Dorsolateral prefrontal cortex (tissue), 122 donors: ENCODE measurements at places on chromosomes 5 and 9.

DNA sequence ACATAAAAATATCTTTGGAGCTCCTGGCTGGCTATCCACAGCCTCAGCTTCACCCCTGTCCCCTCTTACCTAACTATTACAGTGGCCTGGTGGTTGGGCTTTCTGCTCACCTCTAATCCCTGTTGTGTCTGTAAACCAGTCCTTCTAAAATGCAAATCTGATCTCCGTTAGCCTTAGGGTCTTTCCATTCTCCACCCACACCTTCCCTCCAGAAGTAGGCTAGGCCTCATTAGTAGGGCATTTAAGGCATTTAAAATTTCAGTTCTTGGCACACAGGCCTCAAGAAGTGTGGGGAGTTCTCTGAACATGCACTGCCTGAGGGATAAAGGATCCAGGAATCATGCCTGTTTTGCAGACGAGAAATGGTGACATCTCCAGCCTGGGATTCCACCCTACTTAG, 26.4 kb upstream of the STC2 start:
- DNase-seq = no peak

- DNase-seq = no peak
These were observed 50.4 kb upstream of the FAM170A start for GRCh38 chr5:119578937-119579336.

GRCh38 chr5:19462019-19462418, 526.0 kb downstream of the CDH18 start:
- no peak for DNase-seq

DNA sequence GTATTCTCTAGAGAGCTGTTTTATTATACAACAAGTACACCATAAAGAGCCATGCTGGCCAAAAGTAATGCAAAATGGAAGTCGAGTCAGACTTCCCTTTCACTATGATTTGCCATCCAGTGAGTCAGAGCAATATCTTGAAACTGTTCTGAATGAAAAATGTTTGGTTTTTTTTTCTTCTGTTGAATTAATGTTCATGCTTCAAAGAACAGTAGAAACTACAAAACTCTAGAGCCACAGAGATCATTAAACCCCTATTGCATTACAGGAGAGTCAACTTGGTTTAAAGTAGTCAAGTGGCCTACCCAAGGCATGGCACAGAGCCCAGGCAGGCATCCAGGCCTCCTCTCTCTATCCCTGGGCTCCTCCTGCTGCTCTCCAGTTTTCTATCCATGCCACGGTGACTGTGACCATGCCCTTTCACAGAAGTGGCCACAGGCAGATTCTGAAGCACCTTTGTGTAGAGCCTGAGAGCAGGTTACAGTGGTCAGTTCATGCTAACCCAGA, 358.9 kb downstream of the DEPDC1B start:
- DNase-seq = no peak

DNA sequence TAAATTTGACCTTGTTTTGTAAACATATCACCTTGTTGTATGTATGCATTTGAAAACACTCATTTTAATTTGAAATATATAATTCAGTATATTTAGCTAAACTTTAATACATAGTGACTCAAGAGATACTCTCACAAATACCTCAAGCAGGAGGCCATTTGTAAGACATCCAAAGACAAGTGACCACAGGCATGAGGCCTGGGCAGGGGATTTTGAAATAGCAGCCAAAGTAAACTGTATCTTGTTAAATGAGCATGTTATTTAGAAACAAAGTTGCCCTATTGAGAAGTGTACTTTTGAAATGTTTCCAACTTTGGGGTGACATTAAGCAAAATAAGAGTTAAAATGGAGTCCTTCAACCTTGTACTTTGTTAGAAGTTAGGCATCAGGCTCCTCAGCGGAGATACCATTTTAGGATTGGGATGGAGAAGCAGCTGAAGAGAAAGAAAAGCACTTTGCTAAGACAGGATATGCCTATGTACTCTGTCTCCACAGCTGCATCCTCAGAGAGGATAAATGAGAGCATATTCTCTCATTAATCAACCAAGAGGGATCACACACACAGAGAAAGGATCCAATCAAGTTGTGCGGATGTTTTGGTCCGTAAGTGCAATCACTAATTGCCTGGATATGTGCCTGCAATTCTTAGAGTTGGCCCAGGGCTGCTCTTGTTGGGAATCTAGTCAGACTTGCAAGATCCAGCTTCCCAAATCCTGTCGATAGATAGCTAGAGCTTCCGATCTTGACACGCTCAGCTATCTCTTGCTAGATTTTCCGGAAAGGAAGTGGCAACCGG, 157.5 kb upstream of the HAPLN1 start:
- DNase-seq = no peak

GRCh38 chr5:40385544-40385943, 294.2 kb upstream of the PTGER4 start:
- no peak for DNase-seq

GRCh38 chr5:10853154-10853553, 92.1 kb upstream of the DAP start:
- no peak for DNase-seq

- DNase-seq = no peak
These were observed 4.0 kb downstream of the GADD45G start for GRCh38 chr9:89608641-89609335.

GRCh38 chr5:32320576-32320975, 7.8 kb upstream of the MTMR12 start:
- no peak for DNase-seq

DNA sequence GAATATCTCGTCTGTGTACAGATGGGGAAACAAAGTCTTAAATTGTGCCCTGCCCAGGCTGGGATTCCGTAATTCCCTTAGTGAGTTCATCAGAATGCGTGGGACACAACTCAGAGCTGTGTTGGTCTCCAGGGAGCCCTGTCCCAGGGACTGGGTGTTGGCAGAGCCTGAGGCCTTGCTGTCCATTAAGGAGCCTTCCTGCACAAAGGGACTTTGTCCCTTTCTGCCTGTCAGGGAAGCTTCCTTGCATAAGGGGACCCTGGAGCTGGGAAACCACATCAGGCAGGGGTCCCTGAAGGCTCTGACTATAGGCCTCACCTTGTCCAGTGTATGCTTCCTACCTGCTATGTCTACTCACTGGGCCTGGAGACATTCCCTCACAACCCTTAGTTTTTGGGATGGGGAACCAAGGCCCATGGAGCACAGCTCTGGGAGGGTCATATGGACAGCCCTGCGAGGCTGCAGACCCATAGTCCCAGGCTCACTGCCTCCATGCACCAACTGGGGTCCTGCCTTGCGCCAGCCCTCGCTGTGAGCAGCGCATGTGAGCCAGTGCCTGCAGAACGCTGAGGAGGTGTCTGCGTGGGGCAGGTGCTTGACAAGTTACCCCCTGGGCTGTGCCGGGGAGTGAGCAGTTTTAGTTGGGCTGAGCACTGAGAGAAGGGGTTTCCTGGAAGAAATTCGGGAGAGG, 1.6 kb downstream of the CARD19 start:
- peak; percentile 49 for DNase-seq

- DNase-seq = no peak
These were observed 153.5 kb downstream of the RAPGEF6 start for GRCh38 chr5:131481569-131481968.

DNA sequence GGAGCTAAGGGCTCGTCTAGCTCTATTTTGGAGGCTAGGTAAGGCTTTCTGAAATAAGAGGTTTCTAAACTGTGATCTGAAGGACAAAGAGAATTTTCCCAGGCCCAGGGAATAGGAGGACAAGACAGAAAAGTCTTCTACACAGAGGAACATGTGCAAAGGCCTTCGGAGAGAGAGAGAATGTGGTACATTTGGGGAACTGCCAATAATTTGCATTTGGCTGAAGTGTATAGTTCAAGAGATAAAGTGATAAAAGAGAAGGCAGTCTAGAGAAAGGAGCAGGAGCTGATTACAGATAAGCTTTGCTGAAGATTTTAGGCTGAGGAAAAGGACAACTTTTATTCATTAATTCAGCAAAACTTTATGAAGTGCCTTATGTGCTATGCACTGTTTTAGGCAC, 214.4 kb upstream of the ELL2 start:
- DNase-seq = no peak

DNA sequence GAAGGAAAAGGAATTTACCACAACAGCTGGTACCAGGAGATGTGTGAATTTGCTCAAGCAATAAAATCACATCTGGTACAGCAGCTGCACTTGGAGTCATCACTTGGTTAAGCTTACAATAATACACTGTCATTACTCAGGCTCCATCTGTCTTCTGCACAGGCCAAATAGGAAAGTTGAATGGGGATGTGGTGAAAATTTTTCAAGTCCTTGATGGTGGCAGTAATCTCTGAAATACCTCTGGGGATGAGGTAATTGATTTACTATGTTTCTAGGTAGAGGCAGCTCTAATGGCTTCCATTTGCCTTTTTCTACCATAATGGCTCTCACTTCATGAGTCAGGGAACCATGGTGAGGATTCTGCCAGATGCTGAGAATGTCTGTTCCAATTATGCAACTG, 206.8 kb upstream of the ATP10B start:
- no peak for DNase-seq

DNA sequence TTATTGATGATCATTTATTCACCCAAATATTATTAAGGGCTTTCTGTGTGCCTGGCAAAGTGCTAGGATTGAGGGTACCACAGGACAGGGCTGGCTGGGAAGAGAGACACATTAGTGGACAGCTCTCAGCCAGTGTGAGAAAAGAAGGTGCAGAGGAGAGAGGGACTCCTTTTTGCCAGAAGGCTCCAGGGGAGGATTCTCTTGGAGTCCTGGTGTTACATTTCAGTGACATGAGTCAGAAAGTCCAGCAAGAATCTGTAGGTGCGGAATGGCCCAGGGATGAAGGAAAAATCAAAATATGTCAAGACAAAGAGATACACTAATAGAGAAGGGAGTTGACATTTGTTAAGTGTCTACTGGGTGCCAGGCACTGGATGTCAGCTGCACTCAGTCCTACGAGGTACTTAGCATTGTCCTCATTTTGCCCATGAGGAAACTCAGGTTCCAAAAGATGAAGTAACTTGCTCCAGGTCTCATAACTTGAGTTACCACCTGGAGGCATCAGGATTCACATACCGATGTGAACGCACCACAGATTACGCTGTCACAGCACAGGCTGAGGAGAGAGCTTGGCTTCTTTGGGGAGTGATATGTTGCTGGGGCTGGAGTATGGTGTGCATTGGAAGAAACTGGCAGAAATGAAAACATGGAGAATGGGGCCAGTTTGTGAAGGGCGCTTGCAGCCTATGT, 60.5 kb downstream of the RASGRF2 start:
- no peak for DNase-seq

- no peak for DNase-seq
These were observed 70.1 kb downstream of the RIC1 start for GRCh38 chr9:5698810-5699556.

DNA sequence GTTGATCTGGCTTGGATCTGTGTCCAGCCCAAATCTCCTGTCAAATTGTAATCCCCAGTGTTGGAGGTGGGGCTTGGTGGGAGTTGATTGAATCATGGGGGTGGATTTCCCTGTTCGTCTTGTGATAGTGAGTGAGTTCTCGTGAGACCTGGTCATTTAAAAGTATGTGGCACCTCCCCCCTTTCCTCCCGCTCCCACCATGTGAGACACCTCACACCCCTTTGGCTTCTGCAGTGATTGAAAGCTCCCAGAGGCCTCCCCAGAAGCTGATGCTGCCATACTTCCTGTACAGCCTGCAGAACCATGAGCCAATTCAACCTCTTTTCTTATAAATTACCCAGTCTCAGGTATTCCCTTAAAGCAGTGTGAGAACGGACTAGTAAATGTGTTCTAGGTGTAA, 117.3 kb upstream of the PTCH1 start:
- no peak for DNase-seq

- no peak for DNase-seq
These were observed 862.8 kb downstream of the TAF11L14 start for GRCh38 chr5:18497089-18497488.
